NT2/D1 (cell line): ENCODE measurements at places on chromosomes 16 and 17.

DNA sequence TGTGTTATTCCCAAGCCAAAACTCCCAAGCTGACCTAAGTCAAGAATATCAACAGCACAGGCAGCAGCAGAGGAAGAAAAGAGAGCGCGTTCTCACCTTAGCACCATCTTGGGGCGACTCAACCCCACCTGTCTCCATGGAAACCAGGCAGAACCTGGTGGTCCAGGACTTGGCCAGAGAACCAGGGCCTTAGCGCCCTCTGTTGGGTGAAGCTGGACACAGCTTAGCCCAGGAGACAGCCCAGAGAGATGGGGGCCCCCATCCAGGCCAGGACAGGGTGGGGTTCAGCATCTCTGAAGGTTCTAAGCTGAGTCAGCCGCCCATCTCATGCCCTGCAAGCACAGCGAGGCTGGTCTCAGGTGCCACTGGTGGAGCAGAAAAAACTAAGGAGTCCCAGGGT, 60.1 kb upstream of the TMEM132E start:
- peak; percentile 22 for DNase-seq

DNA sequence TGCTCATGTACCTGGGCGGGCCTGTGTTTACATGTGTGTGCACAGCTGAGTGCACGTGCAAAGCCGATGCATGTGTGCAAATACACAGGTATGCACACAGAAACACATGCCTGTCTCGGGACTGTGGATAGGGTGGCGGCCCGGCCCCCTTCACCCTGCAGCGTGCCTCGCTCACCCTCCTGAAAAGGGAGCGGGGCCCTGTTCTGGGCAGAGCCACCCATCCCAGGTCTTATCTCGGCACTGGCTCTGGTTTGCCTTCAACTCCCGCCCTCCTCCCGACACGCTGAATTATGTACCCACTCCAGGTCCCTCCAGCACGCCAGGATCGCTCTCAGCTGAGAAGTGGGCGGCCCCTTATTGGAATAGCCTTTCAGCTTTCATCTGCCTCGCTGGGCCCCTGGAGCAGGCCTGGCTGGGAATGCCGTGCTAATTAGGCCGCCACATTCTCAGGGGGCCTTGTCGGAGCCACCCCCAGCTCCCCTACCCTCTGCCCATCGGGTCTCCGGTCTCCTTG, 77.8 kb downstream of the RTN4RL1 start:
- DNase-seq: no peak

DNA sequence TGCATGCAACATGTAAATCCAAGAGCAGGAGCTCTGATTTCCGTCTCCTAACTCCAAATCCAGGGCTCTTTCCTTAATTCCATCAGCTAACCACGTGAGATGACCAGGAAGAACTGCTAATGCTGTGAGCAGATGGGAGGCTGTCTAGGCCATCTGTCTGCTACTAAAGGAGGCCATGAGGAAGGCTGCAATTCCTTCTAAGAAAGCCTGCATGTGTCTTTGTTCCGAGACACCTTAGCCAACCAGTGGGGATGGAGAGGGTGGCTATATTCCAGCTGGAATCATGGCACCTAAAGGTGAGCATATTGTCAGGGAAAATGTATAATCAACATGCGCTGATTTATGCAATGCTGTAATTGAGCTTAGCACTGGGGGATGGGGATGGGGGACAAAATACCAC, 267.2 kb upstream of the CDH5 start:
- DNase-seq: no peak

DNA sequence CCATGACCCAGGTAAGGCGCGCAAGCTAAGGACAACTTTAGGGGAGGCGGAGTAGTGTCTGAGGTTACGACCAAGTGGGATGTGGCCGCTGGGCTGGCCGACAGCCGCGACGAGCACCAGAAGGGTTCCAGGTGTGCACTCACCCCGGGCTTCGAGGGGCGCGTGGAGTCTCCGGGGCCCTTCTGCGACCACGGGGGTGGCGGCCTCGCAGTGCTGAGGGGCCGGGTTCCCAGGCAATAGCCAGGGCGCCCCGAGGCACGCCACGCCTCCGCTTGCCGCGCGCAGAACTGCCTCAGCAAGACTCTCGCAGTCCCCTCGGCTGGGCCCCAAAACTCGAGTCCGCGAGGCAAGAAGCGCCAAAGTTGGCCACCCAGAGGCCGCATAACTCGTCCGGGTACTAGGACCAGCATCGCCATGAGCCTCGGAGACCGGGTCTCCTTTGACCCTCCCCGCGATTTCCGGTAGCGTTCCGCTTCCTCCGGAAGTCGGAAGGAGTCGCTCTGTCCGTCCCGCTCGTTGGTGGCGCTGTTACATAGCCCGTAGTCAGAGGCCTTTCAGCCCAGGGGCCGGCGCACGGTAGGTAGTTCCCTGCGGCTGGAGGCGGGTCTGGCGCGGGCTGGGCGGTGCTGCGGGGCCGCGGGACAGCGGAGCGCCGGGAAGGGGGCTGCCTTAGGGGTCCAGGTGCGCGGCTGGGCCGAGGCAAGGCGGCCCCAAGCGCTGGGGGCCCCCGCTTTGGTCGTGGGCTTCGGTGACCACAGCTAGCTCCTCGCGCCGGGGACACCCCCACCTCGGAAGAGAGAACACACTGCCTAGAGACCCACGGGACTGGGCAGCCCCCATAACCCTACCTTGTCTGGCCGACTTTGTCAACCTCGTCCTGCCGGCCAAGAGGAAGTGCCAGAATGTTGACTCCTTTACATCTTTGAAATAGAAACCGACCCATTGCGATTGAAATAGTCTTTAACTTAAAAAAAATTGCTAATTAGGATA, at the start of the genes ADPRM and SCO1:
TSS of gene ADPRM (plus strand) at position 503 of the 990 bp plus-strand sequence. CDS start 7,333 bp downstream, outside the sequence.
TSS of gene SCO1 (minus strand) at position 442 of the 990 bp plus-strand sequence. CDS start at position 416, 26 bp downstream.
- peak; percentile 84 for DNase-seq

DNA sequence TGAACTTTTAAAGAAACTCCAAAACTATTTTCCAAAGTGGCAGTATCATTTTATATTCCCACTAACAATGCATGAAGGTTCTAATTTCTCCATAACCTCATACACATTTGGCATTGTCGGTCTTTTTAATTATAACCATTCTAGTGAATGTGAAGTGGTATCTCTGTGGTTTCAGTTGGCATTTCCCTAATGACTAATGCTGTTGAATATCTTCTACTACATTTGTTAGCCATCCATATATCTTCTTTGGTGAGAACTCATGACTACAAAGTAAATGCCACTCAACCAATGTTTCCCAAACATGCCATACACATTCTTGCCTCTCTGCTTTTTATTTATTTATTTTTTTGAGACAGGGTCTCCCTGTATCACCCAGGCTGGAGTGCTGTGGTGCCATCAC, 31.7 kb upstream of the TAOK1 start:
- no peak for DNase-seq

DNA sequence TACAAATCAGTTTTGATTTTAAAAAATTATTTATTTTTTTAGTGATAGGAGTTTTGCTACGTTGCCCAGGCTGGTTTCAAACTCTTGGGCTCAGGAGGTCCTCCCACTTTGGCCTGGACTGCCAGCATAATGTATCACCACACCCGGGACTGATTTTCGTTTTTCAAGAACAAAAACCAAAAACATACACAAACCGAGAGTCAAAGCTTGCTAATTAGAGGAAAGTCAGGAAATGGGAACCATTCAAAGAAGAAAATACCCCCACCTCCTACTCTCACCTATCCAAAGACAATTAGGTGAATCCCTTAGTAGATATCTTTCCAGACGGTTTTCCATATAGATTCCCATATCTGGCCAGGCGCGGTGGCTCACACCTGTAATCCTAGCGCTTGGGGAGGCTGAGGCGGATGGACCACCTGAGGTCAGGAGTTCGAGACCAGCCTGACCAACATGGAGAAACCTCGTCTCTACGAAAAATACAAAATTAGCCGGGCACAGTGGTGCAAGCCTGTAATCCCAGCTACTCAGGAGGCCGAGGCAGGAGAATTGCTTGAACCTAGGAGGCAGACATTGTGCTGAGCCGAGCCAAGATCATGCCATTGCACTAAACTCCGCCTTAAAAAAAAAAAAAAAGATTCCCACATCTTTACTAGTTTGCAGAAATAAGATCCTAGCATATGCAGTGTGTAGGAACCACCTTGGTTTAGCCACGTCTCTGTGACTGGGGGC, 883 bp upstream of the SPN start:
- DNase-seq: no peak

DNA sequence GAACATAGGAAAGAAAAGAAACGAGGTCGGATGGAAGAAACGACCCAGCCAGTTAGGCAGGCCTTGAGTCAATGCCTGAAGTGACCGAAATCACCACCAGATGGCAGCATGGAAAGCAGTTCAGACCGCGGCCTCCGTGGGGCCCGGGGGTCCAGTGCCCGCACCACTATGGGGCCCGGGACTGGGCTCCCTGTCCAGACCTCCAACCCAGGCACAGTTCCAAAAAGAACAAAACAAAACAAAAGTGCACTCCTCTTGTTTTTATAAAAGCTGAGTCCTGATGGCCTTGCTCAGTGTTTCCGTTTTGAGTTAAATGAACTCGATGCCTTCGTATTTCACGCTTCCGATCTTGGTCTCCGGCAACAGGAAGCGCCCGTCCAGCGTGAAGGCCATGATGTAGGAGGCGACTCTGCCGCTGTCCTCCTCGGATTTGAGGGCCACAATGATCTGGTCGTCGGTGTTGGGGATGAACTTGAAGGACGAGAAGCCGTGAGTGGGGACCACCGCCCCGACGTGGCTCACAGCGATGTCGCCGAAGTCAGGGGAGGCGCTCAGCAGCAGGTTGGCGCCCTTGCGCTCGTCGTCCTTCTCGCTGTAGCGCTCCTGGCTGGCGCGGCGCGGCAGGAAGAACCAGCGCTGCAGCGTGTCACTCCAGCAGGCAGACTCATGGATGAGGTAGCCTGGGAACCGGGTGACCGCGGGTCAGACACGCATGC, 13.7 kb upstream of the LGALS3BP start:
- DNase-seq: no peak

GRCh38 chr17:37725021-37725595, 19.8 kb downstream of the HNF1B start:
- DNase-seq: no peak

DNA sequence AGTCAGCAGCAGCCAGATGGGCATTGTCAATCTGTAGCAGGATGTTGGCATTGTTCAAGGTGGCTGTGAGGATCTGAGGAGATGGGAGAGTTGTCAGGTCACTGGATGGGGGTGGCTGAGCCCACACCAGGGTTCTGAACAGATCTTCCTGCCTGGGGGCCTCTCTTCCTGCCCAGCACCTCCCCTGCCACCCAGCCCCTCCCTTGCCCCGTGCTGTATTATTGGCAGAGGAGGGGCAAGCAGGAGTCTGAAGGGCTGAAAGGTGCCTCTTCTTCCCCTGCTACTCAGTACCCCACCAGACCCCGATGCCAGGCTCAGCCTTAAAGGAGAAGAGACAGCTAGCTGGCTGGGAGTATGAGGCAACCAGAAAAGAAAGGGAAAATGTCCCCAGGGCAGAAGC, 93.0 kb downstream of the GOSR1 start:
- no peak for DNase-seq

GRCh38 chr17:19320876-19321275, 41.6 kb downstream of the B9D1 start:
- no peak for DNase-seq

GRCh38 chr17:81433656-81434055, 38.4 kb downstream of the BAHCC1 start:
- no peak for DNase-seq

- DNase-seq: no peak
These were observed 40.7 kb upstream of the MAP3K14 start for GRCh38 chr17:45357364-45357997.

DNA sequence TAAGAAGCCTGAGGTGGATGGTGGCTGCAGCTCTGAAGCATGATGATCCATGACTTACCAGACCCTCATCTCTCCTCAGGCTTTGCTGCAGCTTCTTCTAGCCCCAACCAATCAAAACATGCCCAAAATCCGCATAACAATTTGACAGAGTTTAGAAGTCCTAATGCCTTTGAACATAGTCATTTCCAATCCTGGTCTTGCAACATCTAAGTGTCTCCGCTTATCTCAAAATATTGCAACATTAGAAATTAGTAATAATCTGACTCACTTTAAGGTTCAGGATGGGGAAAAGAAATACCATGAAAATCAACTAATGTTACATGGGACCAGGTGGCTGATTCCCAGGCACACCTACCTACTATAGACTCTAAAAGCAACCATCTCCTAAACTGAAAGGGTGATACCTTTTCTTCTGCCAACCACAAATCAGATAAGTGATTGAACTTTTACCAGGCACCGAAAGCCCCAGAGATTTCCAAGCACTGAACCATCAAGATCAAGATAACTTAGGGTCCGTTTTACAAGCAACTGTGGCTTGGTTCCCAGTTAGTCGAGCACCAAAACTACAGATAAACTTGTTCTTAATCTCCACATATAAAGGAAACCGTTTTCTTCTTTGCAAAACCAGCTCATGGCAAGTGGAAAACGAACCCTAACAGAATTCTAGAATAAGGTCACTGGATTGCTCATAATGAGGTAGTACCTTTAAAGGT, 14.0 kb downstream of the ERN1 start:
- DNase-seq: no peak

GRCh38 chr17:37605813-37606505, 3.3 kb downstream of the SYNRG start:
- no peak for DNase-seq

- DNase-seq: no peak
These were observed 4.4 kb downstream of the NKD1 start for GRCh38 chr16:50552476-50553101.

GRCh38 chr17:74883241-74883745, 10.1 kb downstream of the FADS6 start:
- no peak for DNase-seq

GRCh38 chr17:64073771-64074703, 53.6 kb upstream of the ICAM2 start:
- DNase-seq: no peak

DNA sequence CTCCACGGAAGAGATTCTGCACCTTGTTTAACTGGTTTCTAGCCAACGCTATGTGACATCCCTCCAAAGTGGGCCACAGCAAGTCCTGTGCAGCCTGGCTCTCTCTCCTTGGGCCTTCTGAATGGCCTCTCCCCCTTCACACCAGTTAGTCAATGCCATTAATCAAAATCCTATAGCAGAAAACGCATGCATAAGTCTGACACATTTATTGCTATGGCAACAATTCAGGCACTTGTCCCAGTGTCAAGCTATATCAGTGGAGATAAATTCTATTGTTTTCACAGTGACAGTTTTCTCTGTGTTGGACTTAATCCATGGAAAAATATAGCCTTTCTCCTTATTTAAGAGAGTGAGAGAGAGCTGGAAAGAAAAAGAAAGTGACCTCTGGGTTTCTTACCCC, 87.2 kb upstream of the TOX3 start:
- no peak for DNase-seq

DNA sequence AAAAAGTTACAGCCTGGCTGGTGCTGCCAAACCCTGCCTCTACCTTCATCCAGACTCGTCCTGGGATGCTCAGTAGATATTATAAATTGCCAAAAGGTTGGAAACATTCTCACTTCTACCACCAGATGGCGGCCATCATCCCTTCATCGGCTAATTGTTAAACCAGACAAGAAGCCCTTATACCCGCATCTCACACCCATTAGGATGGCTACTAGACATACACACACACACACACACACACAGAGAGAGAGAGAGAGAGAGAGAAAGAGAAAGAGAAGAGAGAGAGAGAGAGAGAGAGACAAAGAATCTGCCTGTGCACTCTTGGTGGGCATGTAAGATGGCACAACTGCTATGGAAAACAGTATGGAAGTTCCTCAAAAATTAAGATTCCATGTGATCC, 15.0 kb upstream of the SCIMP start:
- peak; percentile 50 for DNase-seq
